ENCODE measurements at places on chromosomes 16 and 17.

DNA sequence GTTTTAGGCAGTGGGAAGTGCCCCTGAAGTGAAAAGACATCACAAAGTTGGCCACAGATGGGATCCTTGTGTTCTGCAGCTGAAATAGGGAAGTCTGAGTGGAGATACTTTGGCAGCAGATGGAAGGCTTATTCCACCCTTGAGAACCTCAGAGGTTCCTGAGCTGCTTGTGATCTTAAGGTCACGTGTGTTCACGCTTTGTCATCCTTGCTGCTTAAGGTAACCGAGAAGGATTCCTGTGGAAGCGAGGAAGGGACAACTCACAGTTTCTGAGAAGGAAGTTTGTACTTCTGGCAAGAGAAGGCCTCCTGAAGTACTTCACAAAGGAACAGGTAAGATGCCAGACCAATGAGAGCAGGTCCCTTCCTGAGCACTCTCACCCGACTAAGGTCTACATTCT lies 12.2 kb downstream of the ADAP2 start:
- DNase-seq = no peak

GRCh38 chr17:76529224-76530094 lies 8.1 kb downstream of the CYGB start:
- peak; percentile 98 for DNase-seq

- DNase-seq = no peak
These were observed 20.2 kb downstream of the VASN start for GRCh38 chr16:4391631-4392381.

DNA sequence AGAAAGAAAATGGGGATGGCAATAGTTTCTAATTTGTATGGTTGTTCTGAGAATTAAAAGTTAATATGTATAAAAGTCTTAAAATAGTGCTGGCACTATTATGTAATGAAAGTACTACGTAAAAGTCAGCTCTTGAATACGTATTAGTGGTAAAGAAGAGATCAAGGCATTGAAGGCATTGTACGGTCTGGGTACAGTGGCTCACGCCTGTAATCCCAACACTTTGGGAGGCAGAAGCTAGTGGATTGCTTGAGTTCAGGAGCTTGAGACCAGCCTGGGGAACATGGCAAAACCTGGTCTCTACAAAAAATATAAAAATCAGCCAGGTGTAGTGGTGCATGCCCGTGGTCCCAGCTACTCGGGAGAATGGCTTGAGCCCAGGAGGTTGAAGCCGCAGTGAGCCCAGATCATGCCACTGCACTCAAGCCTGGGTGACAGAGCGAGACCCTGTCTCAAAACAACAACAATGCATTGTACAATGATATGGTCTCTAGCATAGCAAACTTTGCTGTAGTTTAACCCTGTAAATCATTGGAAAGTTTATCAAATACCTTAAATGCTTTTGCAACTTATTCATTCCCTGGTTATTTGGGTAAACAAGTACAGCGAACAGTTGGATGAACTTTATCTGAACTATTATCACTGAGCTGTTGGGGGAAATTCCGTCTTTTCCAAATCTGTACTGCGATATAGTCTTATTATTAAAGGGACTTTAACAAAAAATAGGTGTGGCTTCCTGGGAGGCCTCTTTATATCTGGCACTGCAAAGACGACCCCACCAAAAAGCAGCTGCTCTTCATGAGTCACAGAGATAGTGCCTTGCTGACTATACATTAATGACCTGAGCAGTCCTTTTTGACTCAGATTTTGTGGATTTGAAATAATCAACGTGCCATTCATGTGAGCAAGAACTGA lies 73.6 kb downstream of the GPRC5B start:
- peak; percentile 68 for DNase-seq

GRCh38 chr17:81514739-81515529 lies 2.3 kb upstream of the ACTG1 start:
- peak; percentile 79 for DNase-seq

DNA sequence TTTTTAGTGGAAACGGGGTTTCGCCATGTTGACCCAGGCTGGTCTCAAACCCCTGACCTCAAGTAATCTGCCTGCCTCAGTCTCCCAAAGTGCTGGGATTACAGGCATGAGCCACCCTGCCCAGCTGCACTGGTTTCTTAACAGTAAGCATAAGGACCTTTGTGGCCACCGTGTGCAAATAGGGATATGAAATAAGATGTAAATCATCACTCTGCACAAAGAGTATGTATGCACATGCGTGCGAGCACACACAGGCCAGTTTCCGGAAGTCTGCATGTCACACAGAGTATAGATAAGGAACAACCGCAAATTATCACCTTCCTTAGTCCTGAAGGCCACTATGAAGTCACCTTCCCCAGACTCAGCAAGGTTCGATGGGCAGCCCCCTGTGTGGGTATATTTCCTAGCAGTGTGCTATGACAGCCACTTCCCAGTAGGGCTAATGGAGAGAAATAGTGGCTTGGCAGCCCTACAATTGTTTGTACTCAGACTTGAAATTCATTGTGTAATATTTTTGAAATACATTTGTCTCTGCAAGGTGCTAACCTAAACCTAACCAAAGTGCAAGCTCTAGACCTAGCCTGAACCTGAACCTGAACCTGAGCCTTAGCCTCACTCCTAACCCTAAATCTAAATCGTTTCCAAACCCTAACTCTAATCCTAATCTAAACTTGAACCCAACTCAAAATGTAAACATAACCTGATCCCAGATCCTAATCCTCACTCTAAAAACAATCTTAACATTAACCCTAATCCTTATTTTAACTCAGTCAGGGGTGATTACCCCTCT lies 48.4 kb upstream of the SKAP1 start:
- DNase-seq = no peak

DNA sequence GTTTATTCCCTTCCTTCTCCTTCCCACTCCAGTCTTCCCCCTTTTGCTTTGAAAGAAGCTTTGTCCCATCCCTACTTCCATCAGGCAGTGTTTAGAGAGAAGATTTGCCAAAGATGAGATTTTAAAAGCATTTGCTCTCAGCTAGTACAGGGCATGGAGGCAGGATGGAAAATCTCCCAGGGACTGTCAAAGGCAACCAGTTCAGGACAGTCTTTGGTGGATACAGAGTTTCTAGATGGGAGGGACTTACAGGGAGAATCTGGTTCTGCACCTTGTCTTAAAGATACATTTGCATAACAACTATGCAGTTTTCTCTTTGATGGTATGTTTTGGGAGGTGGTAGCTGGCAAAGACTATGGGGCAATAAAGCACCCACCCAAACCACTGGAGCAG lies 26.2 kb downstream of the CHD9 start:
- DNase-seq = no peak

DNA sequence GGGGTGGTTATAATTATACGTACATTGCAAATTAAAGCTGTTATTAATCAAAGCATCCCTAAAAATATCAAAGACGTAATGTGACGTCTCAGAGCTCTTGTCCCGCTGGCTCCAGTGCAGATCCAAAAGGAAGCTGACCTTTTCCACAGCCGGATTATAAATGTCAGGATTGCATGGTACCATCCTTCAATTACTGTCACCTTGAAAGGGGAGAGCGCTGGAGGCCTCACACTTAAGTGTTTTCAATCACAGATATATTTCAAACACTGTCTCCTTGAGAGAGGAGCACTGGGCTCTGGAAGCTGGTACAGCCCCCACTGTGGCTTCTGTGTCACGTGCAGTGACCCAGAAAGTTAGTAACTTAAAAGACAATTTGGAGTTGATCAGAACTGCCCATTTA lies 94.2 kb downstream of the AIPL1 start:
- no peak for DNase-seq

- DNase-seq = peak; percentile 86
These were observed 44.0 kb downstream of the SDK2 start for GRCh38 chr17:73600103-73600871.
